ENCODE measurements at places on chromosomes 11 and 22. TPM values are rescaled to one million over a fixed set of nuclear protein-coding genes. Genes with fewer than 3 reads are reported as not detected.

Gene OAF
- total RNA-seq, result 26.0 TPM

Gene CBLIF
- not detected for total RNA-seq

Gene KDM4E
- not detected for total RNA-seq

Gene BEST1
- total RNA-seq, result 3.1 TPM

Gene MS4A14
- not detected for total RNA-seq

Gene OR5D13
- total RNA-seq, result not detected

Gene CNTN5
- total RNA-seq, result 1.1 TPM

Gene CNGA4
- total RNA-seq, result 0.17 TPM

Gene OR10A5
- not detected for total RNA-seq

Gene PACS1
- 75.8 TPM for total RNA-seq

Gene KDM4D
- 0.36 TPM for total RNA-seq

Gene CCDC116
- 0.20 TPM for total RNA-seq

Gene RASSF10
- total RNA-seq, result not detected

Gene KCNJ11
- total RNA-seq, result not detected

Gene ADM2
- 3.5 TPM for total RNA-seq

Gene MISFA
- 0.52 TPM for total RNA-seq

Gene DGCR6
- total RNA-seq, result 0.59 TPM

Gene TBX1
- total RNA-seq, result not detected

Gene SLC22A8
- total RNA-seq, result not detected

Gene DCPS
- total RNA-seq, result 7.9 TPM

Gene DNAJB13
- not detected for total RNA-seq

Gene EXPH5
- total RNA-seq, result 0.26 TPM

Gene OR5AN1
- not detected for total RNA-seq

Gene OR52H1
- 0.91 TPM for total RNA-seq

Gene MIAT
- total RNA-seq, result 0.72 TPM

Gene ARHGAP8
- 0.03 TPM for total RNA-seq

Gene APOL5
- 0.46 TPM for total RNA-seq

Gene KCNJ5
- total RNA-seq, result 0.03 TPM

Gene TTC17
- total RNA-seq, result 83.9 TPM

Gene ALX4
- not detected for total RNA-seq

Gene SOX6
- 2.5 TPM for total RNA-seq

Gene KDELR3
- total RNA-seq, result 166 TPM

Gene PPP1R14B
- total RNA-seq, result 186 TPM

Gene HEPN1
- total RNA-seq, result not detected

Gene SCO2
- total RNA-seq, result 1.2 TPM

Gene HORMAD2
- not detected for total RNA-seq

Gene OR4A16
- not detected for total RNA-seq

Gene NRGN
- 0.20 TPM for total RNA-seq

Gene ADORA2A
- total RNA-seq, result 1.6 TPM

Gene MMP27
- not detected for total RNA-seq

Gene POU2F3
- 0.03 TPM for total RNA-seq

Gene ROBO3
- 4.2 TPM for total RNA-seq

Gene PHLDA2
- total RNA-seq, result 5.8 TPM

Gene USP2
- total RNA-seq, result 0.33 TPM

Gene BACE1-AS
- total RNA-seq, result 5.4 TPM

Gene ANAPC15
- total RNA-seq, result 14.0 TPM

Gene CNIH2
- 0.86 TPM for total RNA-seq

Gene KREMEN1
- 6.5 TPM for total RNA-seq

Gene CEND1
- 0.56 TPM for total RNA-seq

Gene TRIM66
- total RNA-seq, result 13.2 TPM
